Activated T-cell treated with anti-CD3 and anti-CD28 coated beads for 1 hour (primary cell): ENCODE measurements at places on chromosomes 2 and 18.
A peak's percentile ranks its signal among the peaks of the same experiment; 100 is the strongest.

DNA sequence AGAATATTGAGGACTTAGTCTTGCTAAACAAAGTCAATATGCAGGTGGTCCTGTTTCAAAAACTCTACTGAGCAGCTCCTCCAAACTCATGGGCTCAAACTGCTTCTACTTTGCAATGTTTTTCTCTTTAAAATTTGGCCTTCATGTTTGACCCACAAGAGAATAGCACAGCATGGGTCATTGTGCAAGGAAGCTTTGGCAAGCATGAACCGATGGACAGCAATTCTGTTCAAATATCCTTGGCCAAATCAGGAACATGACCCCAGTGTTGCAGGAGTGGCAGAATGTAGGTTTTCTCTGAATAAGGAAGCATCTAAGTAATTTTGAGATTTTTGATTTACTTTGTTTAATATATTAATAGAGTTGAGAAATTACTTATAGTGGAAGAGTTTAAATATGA lies 477.9 kb downstream of the KCNJ3 start:
- DNase-seq: no peak

GRCh38 chr2:222904557-222905258 lies 43.9 kb downstream of the ACSL3 start:
- DNase-seq: no peak

- DNase-seq: no peak
Observed at GRCh38 chr2:27288610-27289009, 6.4 kb downstream of the TRIM54 start.

- DNase-seq: no peak
Observed at GRCh38 chr18:35028536-35028935, 12.7 kb upstream of the MAPRE2 start.

DNA sequence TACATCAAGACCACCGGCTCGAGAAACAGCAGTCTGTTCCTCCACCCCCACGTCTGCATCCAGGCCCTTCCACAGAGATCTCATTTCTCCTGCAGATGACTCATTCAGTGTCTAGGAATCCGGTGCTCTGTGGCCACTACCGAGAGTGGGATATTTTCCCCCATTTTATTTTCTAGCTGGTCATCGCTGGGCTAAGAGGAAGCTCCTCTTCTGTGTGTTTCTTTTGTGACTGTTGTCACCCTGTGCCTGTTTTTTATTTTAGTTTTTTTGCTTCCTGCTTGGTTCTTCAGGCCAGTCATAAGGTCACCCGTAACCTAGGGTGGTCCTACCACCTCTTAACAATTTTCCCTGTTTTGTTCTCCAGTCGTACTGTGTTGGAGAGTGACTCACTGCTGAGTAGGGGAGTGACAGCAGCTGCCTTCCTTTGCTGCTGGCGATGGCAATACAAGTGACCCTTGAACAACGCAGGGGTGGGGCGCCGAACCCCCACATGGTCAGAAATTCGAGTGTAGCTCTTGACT lies 6.7 kb downstream of the RAMP1 start:
- no peak for DNase-seq

DNA sequence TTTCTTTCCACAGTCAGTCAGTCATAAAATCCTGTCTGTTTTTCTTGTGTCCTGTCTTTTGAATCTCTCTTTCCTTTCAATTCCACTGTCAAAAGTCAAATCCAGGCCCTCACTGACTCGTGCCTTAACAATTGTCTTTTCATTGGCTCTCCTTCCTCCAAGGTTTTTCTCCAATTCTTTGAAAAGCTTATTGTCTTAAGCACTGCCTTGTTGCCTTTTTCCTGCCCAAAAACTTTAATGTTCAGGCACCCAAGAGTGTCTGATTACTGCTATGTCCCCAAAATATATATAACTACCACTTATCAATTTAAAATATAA lies 13.9 kb upstream of the SULT1C4 start:
- DNase-seq: no peak

- no peak for DNase-seq
Observed at GRCh38 chr2:15169326-15170069, 391.6 kb downstream of the NBAS start.

DNA sequence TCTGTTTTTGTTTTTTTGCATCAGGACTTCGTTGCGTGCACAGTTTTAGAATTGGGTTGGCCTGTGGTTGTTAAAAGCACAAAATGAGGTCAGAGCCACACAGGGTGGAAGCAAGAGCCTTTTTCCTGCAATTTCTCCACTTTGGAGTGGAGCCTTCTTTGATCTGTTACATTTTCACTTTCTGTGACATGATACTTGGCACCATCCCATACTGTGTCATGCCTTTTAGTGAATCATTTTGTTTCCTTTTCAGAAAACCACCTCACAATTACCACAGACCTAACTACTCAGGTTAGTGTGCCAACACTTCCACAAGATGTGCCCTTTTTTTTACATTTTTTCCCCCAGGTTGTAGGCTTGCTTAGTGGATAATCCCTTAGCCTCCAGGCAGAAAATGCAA lies 32.5 kb downstream of the MERTK start:
- no peak for DNase-seq

DNA sequence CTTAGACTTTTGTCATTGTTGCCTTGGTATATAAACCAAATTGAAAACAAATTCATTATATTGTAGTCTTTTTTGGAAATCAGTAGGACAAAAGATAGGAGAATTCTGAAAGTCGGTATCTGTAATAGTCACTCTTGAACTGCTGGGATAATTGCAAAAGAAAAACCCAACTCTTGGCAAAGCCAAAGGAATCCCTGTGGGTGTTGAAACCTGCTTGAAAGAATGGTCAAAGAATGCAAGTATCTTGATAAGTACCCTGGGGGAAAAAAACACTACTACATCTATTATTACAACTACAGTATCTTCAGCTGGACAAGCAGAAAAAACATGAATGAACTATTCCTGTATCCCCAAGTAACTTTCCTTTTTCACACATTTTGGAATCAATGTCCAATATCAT lies 7.3 kb upstream of the FAM237A start:
- DNase-seq: no peak

GRCh38 chr18:32549248-32550110 lies 78.8 kb upstream of the GAREM1 start:
- peak; percentile 19 for DNase-seq
